GF-D8 (cell line): ENCODE measurements at places on chromosomes 3 and 15.

- DNase-seq: no peak
Measured at GRCh38 chr15:34242331-34242710, 17.5 kb downstream of the EMC4 start.

DNA sequence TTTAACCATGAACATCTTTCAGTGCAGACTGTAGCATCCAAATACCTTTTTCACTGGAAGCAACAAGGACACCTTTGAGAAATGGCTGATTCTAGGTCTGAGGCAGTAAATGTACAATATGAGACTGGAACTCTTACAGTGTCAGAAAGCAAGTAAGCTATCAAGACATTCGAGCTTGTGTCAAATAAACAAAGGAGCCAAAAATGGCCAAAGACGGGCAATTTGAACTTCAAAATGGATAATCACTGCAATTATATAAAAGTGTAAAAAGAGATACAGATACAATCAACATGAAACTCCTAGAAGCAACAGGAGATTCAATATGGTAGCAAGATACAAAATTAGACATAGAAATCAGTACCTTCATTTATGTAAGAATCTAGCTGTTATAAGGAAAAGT is 138.5 kb upstream of the CCDC54 start:
- DNase-seq: no peak

- no peak for DNase-seq
Measured at GRCh38 chr3:135503760-135504686, 461.5 kb upstream of the PPP2R3A start.

- DNase-seq: no peak
Measured at GRCh38 chr3:53075743-53076140, 29.9 kb upstream of the SFMBT1 start.
